Nucleus accumbens (tissue), 56 donors: ENCODE measurements at places on chromosomes 6 and 20.

DNA sequence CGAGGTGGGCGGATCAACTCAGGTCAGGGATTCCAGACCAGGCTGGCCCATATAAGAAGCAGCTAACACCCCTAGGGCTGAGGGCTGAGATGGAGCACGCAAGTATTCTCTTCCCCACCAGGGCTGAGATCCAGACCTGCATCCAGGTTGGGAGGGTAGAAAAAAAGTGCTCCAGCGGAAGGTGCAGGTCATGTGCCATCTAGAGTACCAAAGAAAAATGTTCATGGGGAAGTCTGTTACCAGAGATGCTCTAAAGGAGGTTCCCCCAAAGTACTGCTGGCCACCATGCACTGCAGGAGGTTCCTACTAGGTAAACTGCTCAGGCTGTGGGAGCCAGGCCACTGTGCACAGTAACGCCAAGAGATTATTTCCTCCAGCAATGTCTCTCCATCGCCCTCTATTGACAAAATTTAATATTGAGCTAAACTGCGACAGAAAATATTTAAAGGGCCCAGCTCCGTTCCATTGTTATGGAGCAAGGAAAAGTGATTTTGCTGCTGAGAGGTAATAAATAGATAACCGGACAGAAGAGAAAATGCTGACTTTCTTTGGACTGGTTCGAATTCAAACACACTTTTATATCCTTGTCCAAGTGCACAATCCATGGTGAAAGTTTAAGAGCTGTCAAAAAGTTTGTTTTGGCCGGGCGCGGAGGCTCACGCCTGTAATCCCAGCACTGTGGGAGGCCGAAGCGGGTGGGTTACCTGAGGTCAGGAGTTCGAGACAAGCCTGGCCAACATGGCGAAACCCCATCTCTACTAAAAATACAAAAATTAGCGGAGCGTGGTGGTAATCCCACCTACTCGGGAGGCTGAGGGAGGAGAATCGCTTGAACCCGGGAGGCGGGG is 159.9 kb downstream of the OR2B2 start:
- DNase-seq, result no peak

DNA sequence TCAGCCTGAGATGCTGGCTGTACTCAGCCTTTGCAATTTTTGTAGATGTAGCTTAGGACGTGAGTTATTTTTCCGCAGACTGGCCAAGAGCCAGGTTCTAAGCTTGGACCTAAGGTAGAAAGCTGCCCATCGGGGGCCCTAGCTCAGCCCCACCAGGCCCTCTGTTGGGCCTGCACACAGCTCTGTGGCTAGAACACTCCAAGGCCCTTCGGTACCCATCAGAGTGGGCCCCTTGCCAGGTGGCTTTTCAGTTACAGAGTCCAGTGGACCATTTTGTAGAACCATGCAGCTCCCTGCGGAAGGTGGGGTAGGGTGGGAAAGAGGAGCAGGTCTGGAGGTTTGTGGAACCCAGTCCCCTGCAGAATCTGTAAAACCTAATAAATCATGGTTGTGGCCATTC is 22.6 kb downstream of the UCKL1 start:
- no peak for DNase-seq

DNA sequence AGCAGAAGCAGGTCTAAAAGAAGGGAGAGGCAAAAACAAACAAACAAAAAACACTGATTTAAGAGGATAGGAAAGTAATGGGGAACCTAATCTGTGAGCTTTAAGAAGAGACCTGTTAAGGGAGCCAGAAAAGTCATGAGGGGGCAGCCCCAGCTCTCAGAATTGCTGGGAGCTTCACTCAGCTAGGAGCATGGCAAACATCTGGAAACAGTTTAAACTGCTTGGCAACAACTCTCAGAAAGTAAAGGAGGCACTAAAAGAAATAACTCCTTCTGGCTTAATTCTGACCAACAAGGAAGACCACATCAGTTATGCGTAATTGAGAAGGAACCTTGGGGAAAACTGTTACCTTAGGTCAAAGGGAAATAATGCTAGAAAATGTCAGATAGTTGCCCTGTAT is 121.4 kb downstream of the LAMP5 start:
- DNase-seq, result no peak

DNA sequence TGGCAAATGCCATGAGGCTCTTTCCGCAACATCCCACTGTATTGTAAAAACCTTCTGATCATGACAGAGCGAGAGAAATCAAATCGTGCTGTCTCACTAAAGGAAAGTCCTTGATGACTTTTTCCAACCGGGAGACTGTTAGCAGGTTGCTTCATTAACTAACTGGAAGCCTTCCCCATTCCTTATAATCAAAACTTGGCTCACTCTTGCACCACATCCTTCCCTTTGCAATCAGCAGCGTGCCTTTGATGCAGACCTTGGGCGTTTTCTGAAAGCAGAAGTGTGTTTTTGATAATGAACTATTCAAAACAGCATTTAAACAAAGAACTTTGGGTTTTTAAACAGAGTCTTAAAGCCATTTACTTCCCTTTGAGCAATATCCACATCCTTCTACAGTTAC is 96.2 kb upstream of the CNR1 start:
- no peak for DNase-seq

- no peak for DNase-seq
These were observed 325.0 kb downstream of the CDC5L start for GRCh38 chr6:44712353-44713111.

- no peak for DNase-seq
These were observed 39.1 kb upstream of the SIRT5 start for GRCh38 chr6:13535306-13535705.

- no peak for DNase-seq
These were observed 283.9 kb upstream of the RIMS1 start for GRCh38 chr6:71602385-71603007.

GRCh38 chr6:138555421-138555988 is 56.2 kb upstream of the NHSL1 start:
- DNase-seq, result no peak

- DNase-seq, result no peak
These were observed 15.8 kb upstream of the THBS2 start for GRCh38 chr6:169269180-169270076.

- DNase-seq, result no peak
These were observed 377.6 kb downstream of the ESR1 start for GRCh38 chr6:152184917-152185574.

GRCh38 chr20:24497851-24498250 is 28.4 kb downstream of the SYNDIG1 start:
- DNase-seq, result no peak
